SJSA1 (cell line): ENCODE measurements at places on chromosomes 1 and 21. TPM values are rescaled to one million over a fixed set of nuclear protein-coding genes. Genes with fewer than 3 reads are reported as not detected.

GRCh38 chr1:25641931-25642573, 25.5 kb downstream of the MAN1C1 start:
- no peak for DNase-seq

DNA sequence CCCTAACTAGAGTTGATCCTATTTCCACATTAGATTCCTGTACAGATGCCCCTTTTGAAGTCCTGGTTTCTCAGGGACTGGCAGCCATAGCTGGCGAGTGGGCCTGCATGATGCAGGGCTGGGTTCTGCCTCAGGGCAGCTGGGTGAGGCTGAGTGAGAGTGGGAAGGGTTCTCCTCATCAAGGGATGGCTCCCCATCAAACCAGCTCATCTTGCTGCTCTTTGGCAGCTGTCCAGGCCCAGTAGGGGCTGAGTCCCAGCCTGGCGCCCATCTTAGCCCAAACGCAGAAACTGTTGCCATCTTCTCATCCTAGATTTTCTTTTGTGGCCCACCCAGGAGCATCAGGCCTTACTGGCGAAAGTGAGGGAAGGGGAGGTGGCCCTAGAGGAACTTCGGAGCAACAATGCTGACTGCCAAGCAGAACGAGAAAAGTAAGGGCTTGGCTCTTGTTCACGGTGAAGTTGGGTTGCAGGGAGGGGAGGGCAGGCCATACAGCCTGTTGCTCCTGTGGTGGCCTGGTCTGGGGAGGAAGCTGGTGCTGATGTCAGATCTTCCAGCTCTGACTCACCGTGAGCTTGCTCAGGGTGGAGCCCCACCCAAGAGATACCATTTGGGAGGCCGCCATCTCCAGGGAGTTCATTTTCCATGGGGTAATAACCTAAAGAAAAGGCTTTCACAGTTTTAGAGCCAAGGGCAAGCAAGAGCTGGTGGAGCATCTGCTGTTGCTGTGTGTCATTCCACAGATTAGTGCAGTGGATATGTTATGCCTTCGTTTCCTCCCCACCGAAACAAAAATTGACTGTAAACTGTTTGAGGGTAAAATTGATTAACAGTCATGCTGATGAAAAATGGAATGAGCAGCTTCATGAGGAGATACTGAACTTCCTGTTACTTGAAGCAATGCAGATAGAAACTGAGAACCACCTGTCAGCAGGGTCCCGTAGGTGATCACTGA, 34.7 kb downstream of the TUFT1 start:
- peak; percentile 87 for DNase-seq

DNA sequence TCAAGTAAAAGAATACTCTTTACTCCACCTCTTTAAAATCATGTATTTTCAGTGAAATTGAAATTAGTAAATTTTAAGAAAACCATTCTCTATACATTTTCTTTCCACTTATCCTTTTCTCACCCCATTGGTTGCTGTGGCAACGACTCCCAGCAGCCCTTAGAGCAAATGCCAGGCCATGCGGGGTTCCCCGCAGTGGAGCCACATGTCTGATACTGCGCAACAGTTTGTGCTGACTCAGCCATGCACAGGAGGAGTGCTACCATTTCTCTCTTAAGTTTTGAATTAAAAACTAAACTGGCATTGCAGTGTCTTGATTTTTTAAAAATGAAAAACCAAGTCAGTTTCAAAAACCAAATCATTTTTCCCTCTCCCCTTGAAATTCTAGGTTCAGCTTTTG, 214.1 kb upstream of the L1TD1 start:
- DNase-seq = no peak

DNA sequence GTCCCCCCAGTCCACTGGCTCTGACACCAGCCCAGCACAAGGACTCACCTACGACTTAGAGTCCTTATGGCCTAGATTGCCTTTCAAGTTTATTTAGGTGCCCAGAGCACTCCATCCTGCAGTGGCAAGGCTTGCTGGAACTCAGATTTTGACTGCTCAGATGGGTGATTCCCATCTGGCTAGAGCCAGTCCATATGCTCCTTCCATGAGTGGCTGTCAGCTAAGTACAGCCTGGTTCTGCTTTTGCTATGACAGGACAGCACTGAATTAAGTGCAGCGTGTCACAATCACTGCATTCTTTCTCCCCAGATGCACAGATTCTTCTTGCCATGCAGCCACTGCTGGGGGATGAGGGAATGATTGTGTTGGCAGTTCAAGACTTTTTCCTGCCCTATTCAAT, 43.8 kb downstream of the GPR52 start:
- DNase-seq = no peak

GRCh38 chr21:42923553-42924432, 1.6 kb downstream of the ERVH48-1 start:
- DNase-seq = peak; percentile 91

DNA sequence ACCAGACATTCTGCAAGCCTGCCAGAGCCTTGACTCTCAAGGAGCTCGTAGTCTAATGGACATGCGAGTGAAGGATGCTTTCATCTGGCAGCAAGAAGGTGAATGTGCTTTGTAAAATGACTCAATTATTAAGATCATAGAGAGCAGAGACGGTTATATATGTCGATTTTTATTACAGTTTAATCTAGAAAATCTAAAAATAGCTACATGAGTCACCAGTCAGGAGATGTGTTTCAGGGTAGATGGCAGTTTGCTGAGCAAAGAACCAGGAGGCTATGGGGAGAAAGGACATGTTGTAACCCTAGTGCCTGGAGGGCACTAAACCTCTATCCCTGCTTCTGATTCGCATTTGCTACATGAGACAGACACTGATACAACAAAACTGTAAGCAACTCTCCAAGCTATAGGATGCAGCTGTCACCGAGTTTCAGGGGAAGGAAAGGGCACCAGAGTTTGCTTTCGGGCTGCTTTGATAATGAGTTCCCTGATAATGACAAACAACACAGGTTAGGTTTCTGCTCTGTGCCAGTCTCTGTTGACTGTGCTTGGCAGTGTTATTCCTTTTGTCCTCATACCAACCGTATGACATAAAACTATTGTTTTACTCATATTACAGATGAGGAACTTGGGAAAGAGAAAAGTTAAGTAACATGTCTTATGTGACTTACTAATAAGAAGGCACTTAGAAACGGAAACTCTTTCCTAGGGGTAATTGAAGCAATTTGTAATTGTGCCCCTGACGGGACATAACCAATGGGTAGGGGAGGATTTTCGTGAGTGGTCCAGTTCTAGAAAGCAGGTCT, 43.2 kb downstream of the C1orf198 start:
- DNase-seq = peak; percentile 52

GRCh38 chr1:245566952-245567351, 412.2 kb downstream of the KIF26B start:
- DNase-seq = peak; percentile 12

DNA sequence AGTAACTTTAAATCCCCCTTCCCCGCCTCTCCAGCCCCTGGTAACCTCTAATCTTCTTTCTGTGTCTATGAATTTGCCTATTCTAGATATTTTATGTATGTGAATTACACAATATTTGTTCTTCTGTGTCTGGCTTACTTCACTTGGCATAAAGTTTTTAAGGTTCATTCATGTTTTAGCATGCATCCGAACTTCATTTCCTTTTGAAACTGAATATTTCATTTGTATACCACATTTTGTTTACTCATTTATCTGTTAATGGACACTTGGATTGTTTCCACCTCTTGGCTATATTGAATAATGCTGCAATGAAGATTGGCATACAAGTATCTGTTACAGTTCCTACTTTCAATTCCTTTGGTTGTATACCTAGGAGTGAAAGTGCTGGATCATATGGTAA, 205.3 kb downstream of the TM2D1 start:
- no peak for DNase-seq

GRCh38 chr1:222938986-222939385, 124.1 kb downstream of the DISP1 start:
- DNase-seq = no peak

- peak; percentile 82 for DNase-seq
These were observed 7.1 kb upstream of the IER5 start for GRCh38 chr1:181081395-181081794.

DNA sequence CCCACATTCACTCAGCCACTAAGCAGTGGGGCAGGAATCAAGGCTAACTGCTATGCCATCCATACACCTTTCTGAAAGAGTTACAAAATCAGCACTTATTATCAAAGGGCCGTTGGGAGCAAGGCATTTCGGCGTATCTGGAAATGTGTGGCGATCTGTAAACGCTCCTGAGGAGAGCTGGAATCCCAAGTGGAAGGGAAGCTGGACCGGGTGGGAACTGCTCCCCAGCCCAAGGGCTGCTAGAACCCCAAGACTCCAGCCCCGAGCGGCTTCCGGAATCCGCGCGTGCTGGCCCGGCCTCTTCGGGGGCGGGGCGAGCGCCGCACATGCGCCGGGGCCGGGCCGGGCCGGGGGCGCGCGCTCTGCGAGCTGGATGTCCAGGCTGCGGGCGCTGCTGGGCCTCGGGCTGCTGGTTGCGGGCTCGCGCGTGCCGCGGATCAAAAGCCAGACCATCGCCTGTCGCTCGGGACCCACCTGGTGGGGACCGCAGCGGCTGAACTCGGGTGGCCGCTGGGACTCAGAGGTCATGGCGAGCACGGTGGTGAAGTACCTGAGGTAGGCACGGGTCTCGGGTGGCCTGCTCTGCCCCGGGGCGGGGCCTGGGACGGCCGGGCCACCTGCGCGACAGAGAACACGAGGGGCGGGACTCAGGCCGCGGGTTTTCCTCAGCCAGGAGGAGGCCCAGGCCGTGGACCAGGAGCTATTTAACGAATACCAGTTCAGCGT, at the start of gene NAXE:
NAXE (plus strand) TSS at position 345 of the 726 bp plus-strand sequence; CDS start at position 374, 29 bp downstream.
- DNase-seq = peak; percentile 62

GRCh38 chr1:29991025-29991424, 732.4 kb downstream of the MATN1 start:
- DNase-seq = no peak

Gene ELAPOR1
- total RNA-seq = 0.63 and 1.2 TPM in 2 replicates

Gene OR2C3
- not detected in 2 replicates for total RNA-seq

Gene PRAMEF14
- total RNA-seq = not detected in 2 replicates

Gene PROX1
- 0.05 and 0.25 TPM in 2 replicates for total RNA-seq
